Heart right ventricle (tissue), 16 donors: ENCODE measurements at places on chromosomes 16 and 17. TPM values are rescaled to one million over a fixed set of nuclear protein-coding genes. Genes with fewer than 3 reads are reported as not detected.
A peak's percentile ranks its signal among the peaks of the same experiment; 100 is the strongest.

The NME2 gene
- 178 TPM for total RNA-seq

The TMEM132E gene
- total RNA-seq: 0.04 TPM

DNA sequence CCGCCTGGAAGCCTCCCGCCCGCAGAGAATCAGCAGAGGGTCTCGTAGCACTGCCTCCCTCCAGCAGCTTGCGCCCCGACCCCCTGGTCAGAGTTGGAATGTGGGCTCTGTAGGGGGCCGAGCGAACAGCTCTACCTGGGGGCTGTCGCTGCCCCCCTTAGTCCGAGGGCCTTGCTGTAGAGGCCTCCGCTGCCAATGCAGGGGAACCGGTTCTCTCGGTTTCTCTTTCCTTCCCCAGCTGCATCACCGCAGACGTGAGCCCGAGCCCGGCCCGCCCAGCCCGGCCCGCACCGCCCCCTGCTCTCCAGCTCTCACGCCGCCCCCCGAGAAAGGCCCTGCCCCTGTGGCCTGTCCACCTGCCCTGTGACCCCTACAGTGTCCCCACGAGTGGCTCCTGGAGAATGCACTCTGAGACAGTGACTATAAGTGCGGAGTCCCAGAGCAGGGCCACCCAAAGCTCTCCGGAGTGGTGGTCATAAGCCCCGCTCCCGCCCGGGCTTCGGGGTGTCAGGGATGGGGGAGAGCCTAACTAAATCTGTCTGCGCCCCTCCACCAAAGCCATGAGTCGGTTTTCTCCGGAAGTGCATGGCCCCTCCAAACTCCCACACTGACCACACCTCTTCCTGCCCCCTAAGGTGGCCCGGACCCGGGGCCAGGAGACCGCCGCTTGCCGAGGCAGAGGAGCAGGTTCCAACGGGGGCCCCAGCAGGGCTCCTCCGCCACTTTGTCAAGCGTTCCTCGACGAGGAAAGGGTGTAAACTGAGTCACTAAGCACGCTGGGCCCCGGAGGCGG lies 1.7 kb downstream of the ARHGAP27 start:
- H3K36me3 ChIP-seq: peaks cover 2% of the 10 kb centered on the region
- H3K27ac ChIP-seq: peak overlapping the region; percentile 92
- H3K4me3 ChIP-seq: peak overlapping the region; percentile 62
- no peak for DNase-seq

- H3K36me3 ChIP-seq: no peaks in the 10 kb centered on the region
- H3K4me3 ChIP-seq: no peak overlapping the region
- H3K4me1 ChIP-seq: no peaks in the 10 kb centered on the region
- no peaks in the 10 kb centered on the region for H3K27me3 ChIP-seq
Measured at GRCh38 chr17:63066158-63066813, 100.3 kb downstream of the TANC2 start.
